ENCODE measurements at places on chromosomes 7 and 10.

- no peak for DNase-seq
- H3K4me3 ChIP-seq: no peak overlapping the region
- peaks cover 12% of the 10 kb centered on the region for H3K4me1 ChIP-seq
- no peaks in the 10 kb centered on the region for H3K27me3 ChIP-seq
Measured at GRCh38 chr7:30084212-30084611, 50.6 kb upstream of the MTURN start.

DNA sequence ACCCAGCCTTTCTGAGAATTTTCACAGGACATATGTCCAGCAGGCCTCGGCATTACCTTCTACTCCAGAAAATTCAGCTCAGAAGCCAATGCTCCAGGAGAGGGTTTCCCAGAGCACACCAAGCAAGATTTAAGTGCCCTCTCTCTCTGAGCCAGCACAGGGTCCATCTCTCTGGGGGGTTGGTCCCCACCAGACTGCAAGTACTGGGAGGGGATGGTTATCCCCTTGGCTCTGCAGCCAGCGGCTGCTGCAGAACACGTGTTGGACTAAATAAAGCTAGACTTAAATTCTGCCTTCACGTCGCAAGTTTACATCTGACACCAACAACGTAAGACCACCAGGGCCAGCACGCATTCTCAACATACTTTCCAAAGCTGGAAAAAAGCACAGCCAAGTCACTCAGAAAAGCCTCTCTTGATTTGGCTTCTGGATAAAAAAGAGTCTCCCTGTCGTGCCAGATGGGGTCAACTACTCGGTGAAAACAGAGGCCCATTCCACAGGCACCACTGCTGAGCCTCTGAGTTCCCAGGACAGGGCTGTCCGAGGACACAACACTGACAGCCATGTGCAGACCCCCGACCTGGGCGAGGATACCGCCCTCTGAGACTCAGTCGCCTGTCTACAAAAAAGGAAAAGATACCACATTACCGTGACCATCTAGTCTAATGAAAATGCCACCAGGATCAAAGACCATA is 77.3 kb downstream of the CTBP2 start:
- no peaks in the 10 kb centered on the region for H3K4me1 ChIP-seq
- H3K4me3 ChIP-seq: no peak overlapping the region
- H3K36me3 ChIP-seq: no peaks in the 10 kb centered on the region
- H3K27ac ChIP-seq: no peak overlapping the region
- no peak for DNase-seq
- peaks cover 68% of the 10 kb centered on the region for H3K27me3 ChIP-seq

DNA sequence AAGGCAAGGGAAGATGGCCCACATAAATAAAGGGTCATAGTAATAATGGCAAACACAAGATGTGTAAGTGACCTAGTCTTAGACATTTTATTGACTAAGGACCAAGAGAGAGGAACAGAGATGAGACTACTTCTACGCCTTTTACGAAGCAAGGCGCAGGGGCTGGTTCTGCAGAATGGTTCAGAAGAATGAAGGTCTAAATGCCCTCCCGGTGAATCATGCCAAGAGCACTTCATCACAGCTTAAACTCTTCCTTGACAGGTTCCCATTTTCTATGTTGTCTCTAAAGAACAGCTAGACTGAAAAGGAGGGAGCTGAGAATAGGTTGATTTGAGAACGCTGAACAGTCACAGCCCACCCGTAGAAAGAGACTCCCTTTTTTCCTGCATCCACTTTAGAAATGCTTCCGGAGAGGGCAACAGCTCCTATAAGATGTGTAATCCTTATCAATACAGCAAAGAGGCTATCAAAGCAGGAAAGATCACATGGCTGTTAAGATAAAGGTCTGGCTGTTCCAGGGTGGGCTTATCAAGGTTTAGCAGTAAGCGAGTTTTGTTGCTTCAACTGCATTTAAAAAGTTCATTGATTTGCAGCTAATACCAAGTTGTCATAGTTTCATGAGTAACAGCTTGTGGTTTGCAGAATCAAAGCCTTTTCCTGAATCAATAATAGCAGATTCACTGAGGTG is 93.4 kb upstream of the AUTS2 start:
- no peak overlapping the region for H3K4me3 ChIP-seq

- H3K36me3 ChIP-seq: peaks cover 4% of the 10 kb centered on the region
- DNase-seq: no peak
- H3K4me3 ChIP-seq: no peak overlapping the region
- H3K27ac ChIP-seq: no peak overlapping the region
- H3K4me1 ChIP-seq: peaks cover 27% of the 10 kb centered on the region
- H3K27me3 ChIP-seq: peaks cover 45% of the 10 kb centered on the region
Measured at GRCh38 chr10:122348935-122349361, 25.6 kb upstream of the PLEKHA1 start.

- peaks cover 30% of the 10 kb centered on the region for H3K27me3 ChIP-seq
- peak overlapping the region; percentile 74 for H3K4me3 ChIP-seq
- DNase-seq: peak; percentile 58
- H3K4me1 ChIP-seq: peaks cover 17% of the 10 kb centered on the region
- H3K27ac ChIP-seq: peak overlapping the region; percentile 56
Measured at GRCh38 chr7:522071-522950, 2.7 kb upstream of the PDGFA start.

- H3K27ac ChIP-seq: no peak overlapping the region
- H3K27me3 ChIP-seq: no peaks in the 10 kb centered on the region
- H3K4me1 ChIP-seq: peaks cover 38% of the 10 kb centered on the region
- no peak overlapping the region for H3K4me3 ChIP-seq
- DNase-seq: no peak
Measured at GRCh38 chr10:62764011-62764410, 40.5 kb upstream of the ADO start.

- DNase-seq: no peak
- H3K27ac ChIP-seq: no peak overlapping the region
- no peak overlapping the region for H3K4me3 ChIP-seq
- peaks cover 2% of the 10 kb centered on the region for H3K36me3 ChIP-seq
- H3K4me1 ChIP-seq: peaks cover 30% of the 10 kb centered on the region
- H3K27me3 ChIP-seq: peaks cover 6% of the 10 kb centered on the region
Measured at GRCh38 chr7:3955026-3955425, 654.0 kb downstream of the SDK1 start.

- H3K4me1 ChIP-seq: no peaks in the 10 kb centered on the region
- no peak for DNase-seq
- no peaks in the 10 kb centered on the region for H3K27me3 ChIP-seq
- H3K27ac ChIP-seq: no peak overlapping the region
- no peak overlapping the region for H3K4me3 ChIP-seq
Measured at GRCh38 chr10:32970910-32971309, 12.9 kb upstream of the ITGB1 start.

DNA sequence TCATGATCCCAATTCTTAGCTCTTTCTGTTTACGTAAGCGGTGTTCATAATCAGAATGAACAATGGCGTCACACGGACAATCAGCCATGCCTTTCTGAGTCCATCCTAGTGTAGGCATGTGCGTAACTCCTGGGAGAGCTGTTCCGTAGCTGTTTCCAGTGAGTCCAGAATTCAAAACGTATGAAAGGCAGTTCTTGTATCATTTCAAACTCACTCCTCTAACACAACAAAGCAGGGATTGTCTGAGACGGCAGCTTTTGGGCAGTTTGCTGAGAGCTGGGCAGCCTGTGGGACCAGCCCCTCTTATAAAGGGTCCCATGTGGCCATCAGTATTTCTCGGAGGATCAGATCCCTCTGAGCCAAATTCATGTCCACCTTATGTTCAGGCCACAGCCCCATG is 43.4 kb downstream of the PSPH start:
- no peaks in the 10 kb centered on the region for H3K27me3 ChIP-seq
- DNase-seq: no peak
- H3K4me3 ChIP-seq: no peak overlapping the region
- no peaks in the 10 kb centered on the region for H3K4me1 ChIP-seq
- peaks cover 8% of the 10 kb centered on the region for H3K36me3 ChIP-seq
- no peak overlapping the region for H3K27ac ChIP-seq

DNA sequence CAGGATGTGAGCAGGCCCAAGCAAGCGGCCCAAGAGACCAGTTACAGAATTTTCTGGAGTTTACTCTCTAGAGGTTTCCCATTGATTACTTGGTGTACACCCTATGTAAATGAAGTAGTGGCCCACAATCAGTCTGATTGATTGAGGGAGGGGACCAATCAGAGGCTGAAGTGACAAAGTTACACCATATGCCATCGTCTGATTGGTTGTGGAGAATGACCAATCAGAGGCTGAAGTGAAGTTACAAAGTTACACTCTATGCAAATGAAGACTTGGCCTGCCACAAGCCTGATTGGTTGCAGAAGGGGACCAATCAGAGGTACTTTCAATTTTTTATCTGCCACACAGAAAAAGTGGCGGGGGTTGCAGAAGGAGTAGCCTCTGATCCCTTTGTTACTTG is 83.7 kb downstream of the KIF20B start:
- no peaks in the 10 kb centered on the region for H3K27me3 ChIP-seq
- no peaks in the 10 kb centered on the region for H3K4me1 ChIP-seq
- H3K27ac ChIP-seq: no peak overlapping the region
- no peak for DNase-seq
- H3K4me3 ChIP-seq: no peak overlapping the region
- peaks cover 2% of the 10 kb centered on the region for H3K36me3 ChIP-seq

- no peak for DNase-seq
- H3K27ac ChIP-seq: no peak overlapping the region
- H3K4me1 ChIP-seq: no peaks in the 10 kb centered on the region
- H3K27me3 ChIP-seq: no peaks in the 10 kb centered on the region
Measured at GRCh38 chr7:46881507-46882127, 700.3 kb downstream of the TNS3 start.

DNA sequence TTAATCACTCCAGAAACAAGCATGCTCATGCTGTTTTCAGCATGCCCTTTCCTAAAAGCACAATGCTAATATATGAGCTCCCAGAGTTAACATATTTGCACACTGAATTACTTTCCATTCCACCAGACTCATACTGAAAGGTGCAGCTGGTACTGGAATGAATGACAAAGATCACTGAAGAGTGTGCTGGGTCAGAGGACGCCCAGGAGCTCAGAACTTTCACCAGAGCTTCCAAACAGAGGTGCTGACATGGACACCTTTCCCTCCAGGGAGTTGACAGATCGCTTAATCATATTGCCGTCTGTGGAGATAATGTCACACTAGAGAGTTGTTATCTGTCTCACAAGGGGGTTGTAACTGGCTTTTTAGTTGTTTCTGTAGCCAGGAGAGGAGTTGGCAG is 292.9 kb downstream of the LHFPL3 start:
- no peak overlapping the region for H3K27ac ChIP-seq
- H3K4me1 ChIP-seq: no peaks in the 10 kb centered on the region
- H3K36me3 ChIP-seq: no peaks in the 10 kb centered on the region

- DNase-seq: peak; percentile 46
- no peaks in the 10 kb centered on the region for H3K27me3 ChIP-seq
- H3K36me3 ChIP-seq: peaks cover 5% of the 10 kb centered on the region
- H3K27ac ChIP-seq: peak overlapping the region; percentile 88
Measured at GRCh38 chr10:110074298-110074697, 66.5 kb downstream of the ADD3 start.

DNA sequence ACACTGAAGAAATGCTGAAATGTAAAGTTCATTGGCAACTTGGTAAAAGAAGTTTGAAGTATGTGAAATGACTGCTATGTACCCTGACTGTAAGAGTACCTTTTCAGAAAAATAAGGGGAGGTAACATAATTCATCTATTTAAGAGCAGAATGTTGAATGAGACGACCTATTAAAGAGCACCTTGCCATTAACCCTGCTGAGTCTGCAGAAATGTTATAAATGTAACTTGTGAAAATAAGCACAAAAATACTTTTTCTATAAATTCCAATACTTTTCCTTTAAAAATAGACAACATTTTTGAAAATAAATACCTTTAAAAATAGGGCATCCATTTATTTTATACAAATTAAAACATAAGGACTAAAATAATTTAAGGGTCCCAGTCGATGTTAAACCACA is 7.7 kb downstream of the TM9SF3 start:
- no peaks in the 10 kb centered on the region for H3K27me3 ChIP-seq
- no peak for DNase-seq
- peaks cover 33% of the 10 kb centered on the region for H3K36me3 ChIP-seq
- no peak overlapping the region for H3K27ac ChIP-seq
- H3K4me3 ChIP-seq: no peak overlapping the region

DNA sequence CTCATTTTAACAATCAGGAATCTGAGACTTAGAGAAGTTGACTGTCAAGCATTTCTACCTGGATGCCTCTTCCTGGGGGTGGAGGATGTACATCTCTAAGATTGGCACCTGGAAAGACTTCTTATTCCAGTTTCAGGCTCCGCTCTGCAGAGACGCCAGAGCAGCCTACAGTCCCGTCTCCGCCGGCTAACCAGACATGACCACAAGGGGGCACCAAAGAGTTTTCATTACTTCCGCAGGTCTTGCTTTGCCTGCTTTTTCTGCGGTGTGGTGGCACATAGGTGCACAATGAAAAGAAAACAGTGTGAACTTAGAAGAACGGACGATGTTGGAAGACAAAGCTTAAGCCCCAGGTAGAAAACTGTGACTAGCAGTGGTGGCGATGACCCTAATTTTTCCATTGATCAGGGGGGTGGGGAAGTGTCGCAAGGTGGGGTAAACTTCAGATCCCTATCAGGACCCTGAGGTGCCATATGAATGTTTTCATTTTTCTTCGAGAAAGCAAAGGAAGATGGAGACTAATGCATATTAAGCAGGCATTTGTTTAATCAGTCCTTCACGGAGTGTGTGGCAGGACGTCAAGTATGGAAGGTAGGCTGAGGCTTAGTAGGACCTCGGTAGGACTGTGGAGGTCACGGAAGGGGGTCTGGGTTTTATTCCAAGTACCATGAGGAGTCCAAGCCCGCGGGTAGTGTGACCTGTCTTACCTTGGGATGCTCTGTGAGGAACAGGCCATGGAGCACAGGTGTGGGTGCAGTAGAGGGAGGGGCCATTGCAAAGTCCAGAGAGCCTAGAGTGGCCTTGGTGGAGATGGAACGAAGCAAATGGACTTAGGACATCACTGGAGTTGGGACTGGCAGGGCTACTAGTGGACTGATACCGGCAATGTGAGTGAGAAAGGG is 60.1 kb upstream of the SORCS3 start:
- peaks cover 3% of the 10 kb centered on the region for H3K36me3 ChIP-seq
- no peak overlapping the region for H3K27ac ChIP-seq
- peaks cover 2% of the 10 kb centered on the region for H3K4me1 ChIP-seq
- peak; percentile 30 for DNase-seq
- no peak overlapping the region for H3K4me3 ChIP-seq
- H3K27me3 ChIP-seq: peaks cover 48% of the 10 kb centered on the region

- H3K27ac ChIP-seq: no peak overlapping the region
- no peak for DNase-seq
- H3K4me3 ChIP-seq: peak overlapping the region; percentile 18
- no peaks in the 10 kb centered on the region for H3K27me3 ChIP-seq
- H3K4me1 ChIP-seq: peaks cover 18% of the 10 kb centered on the region
Measured at GRCh38 chr7:33671531-33672262, 233.6 kb upstream of the BMPER start.

DNA sequence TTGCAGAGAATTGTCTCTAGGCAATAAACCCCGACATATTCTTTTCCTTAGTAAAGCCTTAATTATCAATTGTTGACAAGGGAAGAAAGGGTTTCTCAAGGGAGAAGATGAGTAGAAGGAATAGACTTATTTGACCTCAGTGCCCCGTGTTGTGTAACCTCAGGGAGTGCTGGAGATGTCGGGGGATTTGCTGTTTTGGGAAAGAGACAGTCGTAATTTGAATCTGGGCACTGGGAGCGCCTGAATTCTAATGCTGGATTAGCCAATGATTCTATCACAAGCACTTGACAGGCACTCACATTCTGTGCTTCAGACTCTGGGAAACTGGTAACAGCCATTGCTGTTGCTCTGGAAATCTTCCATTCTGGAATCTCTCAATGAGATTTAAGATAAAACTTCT is 13.8 kb upstream of the LMOD2 start:
- no peaks in the 10 kb centered on the region for H3K4me1 ChIP-seq
- no peak overlapping the region for H3K4me3 ChIP-seq
- H3K36me3 ChIP-seq: no peaks in the 10 kb centered on the region

Data from stimulated activated naive B cell treated with anti-CD40 and anti-IgM and Interleukin-4, amounts not matched to agents 10 μg/mL and 1 μg/mL and 100 μg/mL, for 72 hours (primary cell).